Activated naive CD8-positive, alpha-beta T cell treated with anti-CD3 and anti-CD28 coated beads, Interleukin-2, amount 50 U/mL, for 16 hours (primary cell): ENCODE measurements at places on chromosomes 12 and 14.

DNA sequence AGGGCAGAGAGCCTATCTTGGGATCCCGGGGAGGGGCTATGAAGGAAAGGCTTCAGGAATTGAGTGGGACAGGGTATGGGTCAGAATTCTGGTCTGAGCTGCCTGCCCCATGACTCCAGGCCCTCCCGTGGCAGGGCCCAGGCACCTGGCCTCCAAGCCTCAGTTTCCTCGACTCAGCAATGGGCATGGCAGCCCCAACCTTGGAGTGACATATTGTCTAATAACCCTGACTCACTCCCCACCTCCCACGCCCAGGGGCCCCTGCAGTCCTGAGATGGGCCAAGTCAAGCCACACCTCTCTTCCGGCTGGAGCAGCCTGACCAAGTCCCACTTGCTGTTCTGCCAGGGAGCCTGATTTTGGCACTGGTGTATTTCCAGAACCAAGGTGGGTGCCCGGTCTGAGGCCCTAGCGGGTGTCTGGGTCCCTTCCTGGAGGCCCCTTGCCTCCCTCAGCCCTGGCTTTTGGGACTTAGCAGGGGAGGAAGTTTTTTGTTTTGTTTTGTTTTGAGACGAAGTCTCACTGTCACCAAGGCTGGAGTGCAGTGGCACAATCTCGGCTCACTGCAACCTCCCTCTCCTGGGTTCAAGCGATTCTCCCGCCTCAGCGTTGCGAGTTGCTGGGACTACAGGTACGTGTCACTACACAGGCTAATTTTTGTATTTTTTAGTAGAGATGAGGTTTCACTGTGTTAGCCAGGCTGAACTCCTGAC lies 40.3 kb upstream of the RCOR1 start:
- no peak for DNase-seq

- no peak for DNase-seq
Measured at GRCh38 chr14:51744372-51745130, 92.8 kb downstream of the FRMD6 start.

GRCh38 chr12:53094394-53094787 lies 3.1 kb upstream of the IGFBP6 start:
- no peak for DNase-seq

GRCh38 chr12:127556231-127556886 lies 710.6 kb upstream of the TMEM132C start:
- DNase-seq = no peak

- no peak for DNase-seq
Measured at GRCh38 chr12:125161712-125162022, 96.4 kb downstream of the AACS start.

- no peak for DNase-seq
Measured at GRCh38 chr14:68511129-68512047, 281.5 kb downstream of the ZFP36L1 start.

- DNase-seq = no peak
Measured at GRCh38 chr14:22657861-22658260, 13.7 kb upstream of the OR6J1 start.

DNA sequence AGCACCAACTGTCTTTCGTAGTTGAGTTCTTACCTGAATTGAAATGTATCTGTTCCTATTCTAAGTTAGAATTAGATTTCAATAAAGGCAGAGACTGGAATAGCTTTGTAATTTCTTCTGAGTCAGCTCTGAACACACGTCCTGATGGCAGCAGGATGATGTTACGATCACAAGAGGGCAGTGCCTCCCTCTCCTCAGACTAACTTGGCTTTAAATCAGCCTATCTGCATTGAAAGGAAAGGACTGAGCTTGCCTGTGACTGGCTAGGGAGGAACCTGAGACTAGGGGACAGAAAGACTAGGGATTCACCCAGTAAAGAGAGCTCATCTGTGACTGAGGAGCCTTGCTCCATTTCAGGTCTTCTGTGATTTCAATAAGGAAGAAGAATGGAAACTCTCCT lies 323.7 kb upstream of the OR4E1 start:
- DNase-seq = no peak

DNA sequence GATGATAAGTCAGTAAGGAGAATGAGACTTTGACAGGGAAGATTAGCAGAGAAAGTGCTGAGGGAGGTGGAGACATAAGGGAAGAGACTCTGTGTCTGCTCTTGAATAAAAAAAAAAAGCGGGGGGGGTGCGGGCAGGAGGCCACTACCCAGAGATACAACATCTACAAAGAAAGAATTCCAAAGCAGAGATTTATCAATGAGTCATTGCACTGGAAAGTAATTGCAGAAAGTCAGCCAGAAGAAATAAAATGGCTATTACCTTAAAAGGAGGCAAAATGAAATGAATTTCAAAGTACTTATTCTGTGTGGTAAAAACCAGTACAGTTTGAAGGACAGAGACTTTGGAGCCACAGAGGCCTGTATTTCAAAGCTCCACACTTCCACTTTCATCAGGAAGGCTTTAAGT lies 267.1 kb upstream of the PRKD1 start:
- DNase-seq = no peak

- no peak for DNase-seq
Measured at GRCh38 chr12:56634242-56634836, 4.2 kb upstream of the BAZ2A start.

DNA sequence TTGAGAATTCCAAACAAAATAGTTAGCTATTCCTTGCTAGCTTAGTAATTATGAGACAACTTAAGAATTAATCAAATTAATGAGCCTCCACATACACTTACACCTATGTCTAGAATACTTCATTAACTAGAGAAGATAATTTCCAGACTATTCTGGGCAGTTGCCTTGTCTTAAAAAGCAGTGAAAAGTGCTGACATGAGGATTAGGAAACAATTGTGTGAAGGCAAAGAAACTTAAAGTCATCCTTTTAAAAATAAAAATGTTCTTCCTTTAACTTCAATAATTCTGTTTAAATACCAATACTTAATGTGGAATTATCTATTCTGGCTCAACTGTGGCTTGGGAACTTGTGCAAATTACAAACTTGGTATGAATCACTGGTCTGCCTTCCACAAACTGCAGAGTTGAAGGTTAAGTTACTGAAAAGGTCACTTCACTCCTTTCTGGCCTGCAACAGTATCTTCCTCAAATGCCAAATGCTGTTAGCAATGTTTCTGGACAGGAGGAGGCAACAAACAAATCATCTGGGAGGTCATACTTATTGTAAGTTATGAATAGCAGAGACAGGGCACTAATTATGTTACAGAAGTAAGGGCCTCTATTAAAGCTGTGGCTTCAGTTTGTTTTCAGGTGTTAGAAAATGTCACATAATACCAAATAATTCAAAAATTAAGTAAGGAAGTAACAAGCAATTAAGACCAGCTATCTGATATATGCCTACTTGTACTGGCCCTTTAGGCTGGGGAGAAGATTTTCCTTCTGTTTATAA lies 19.2 kb downstream of the PPTC7 start:
- DNase-seq = no peak

GRCh38 chr12:28500373-28501024 lies 310.2 kb downstream of the CCDC91 start:
- DNase-seq = no peak

DNA sequence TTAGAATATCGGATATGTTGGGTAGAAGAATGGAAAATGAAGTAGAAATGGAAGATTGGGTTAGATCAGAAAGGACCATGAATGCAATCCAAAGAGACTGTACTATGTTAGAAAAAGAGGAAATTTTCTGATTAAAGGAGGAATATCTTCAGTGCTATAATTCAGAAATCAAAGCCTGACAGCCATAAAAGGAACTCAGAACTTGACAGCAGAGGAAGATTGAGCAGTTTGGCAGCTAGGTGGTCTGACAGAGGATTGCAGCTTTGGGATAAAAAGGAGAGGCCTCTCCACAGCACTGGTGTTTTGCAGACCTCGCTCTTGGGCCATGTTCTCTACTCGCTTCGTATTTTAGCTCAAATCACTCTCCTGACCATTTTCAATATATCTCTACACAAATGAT lies 354.8 kb upstream of the SOX5 start:
- no peak for DNase-seq

DNA sequence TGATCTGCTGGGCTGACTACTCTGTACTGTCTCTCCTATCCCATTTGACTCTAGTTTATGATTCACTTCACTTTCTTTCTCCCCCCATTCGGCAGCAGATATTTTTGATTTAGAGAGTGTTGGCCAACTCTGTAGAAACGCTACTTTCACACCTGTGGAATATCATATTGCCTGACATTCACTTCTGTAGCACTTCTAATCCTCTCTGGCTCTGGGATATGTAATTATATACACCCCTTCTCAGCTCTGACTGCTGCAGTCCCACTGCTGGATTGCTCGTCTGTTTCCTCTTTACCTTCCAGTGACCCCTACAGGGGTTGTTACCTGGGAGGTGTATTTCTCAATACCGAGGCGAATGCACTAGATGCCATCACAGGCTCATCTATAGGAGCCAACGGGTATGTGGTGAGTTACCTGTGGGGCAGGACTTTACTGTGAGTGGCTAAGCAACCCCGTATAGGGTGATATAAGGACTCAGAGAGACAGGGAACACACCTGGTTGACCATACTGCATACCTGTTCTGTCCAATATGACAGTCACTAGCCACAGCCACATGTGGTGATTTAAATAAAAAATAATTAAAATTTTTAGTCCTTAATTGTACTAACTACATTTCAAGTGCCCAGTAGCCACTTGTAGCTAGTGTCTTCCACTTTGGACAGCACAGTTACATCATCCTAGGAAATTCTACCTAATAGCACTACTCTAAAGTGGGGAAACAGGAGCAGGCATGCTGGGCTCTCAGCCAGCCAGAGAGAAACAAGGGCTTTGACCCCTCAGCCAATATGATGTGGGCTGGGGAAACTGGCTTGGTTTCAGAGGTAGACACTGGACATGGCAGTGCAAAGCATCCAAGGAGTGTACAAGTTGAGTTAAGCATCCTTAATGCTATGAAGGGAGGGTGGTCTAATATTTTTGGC lies 95.0 kb downstream of the C12orf75 start:
- DNase-seq = no peak

DNA sequence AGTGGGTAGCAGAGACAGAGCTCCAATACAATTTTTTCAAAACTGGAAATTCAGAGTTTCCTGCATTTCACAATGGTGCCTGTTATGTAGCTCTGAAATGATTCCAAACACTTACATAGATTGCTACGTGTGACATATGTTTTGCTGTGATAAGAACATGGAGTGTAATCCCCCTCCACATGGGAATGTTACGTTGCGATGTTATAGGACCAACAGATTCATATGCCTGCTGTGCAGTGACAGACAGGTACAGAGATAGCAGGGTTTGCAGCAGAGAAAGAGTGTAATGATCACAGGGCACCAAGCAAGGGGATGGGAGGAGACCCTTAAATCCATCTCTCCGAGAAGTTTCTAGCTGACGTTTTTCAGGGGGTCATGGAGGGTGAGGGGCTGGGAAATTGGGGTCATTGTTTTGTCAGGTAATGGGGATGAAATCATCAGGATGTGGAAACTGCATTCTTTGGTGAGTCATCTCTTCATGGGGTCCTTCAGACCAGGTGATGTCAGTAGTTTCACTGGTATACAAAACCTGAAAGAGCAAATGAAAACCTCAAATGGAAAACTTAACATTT lies 76.6 kb upstream of the OSBPL8 start:
- no peak for DNase-seq

DNA sequence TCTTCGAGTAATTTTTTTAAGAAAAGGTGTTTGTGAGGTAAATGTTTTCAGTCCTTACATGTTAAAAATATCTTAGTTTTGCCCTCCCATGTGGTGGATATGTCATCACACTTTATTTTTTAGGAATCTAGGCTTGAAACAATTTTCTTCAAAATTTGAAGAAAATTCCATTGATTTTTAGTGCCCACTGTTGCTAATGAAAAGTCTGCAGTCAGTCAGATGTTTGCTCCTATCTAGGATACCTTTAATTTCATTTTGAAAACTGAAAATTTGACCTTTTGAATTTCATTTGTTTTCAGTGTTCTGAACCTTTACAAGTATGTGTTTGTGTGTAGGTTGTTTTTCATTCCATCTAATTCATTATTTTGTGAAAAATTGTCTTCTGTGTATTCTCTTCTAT lies 105.4 kb downstream of the LRRK2 start:
- DNase-seq = no peak

DNA sequence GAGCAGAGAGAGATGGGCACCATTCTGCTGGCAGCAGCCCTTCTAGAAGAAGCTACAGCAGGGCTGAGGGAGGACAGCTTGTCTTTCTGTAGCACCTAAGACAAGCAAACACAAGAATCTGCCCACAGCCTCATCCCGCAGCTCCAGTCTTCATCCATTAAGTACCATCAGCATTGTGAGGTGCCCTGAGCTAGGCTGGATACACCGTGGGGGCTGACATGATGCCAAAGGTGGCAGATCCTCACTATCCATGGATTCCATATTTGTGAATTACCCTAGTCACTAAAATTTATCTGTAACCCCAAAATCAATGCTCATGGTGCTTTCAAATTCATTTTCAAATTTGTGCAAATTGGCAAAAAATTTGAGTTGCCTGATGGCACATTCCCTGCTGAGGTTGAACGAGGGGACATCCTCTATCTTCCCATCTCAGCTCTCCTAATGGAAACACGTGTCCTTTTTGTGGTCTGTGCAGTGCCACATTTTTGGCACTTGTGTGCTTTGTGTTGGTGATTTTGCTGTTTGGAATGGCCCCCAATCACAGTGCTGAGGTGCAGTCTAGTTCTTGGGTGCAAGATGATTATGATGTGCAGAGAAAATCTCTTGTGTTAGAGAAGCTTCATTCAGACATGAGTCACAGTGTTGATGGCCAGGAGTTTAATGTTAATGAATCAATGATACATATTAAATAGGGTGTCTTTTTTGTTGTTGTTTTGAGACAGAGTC lies 7.0 kb downstream of the PITPNM2 start:
- no peak for DNase-seq

DNA sequence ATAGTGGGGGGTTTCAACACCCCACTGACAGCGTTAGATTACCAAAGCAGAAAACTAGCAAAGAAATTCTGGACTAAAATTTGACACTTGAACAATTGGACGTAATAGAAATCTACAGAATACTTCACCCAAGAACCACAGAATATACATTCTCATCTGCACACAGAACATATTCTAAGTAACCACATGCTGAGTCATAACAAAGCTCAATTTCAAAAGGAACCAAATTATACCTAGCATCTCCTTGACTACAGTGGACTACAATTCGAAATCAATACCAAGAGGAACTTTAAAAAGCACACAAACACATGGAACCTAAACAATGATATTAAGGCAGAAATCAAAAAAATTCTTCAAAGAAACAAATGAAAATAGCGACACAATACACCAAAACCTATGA lies 871.6 kb upstream of the MDGA2 start:
- no peak for DNase-seq

GRCh38 chr14:61154641-61155040 lies 126.5 kb downstream of the TMEM30B start:
- no peak for DNase-seq

GRCh38 chr12:11321980-11322379 lies 11.7 kb upstream of the PRB4 start:
- DNase-seq = no peak
